Thymus (tissue), 14 donors: ENCODE measurements at places on chromosomes 2 and 18. TPM values are rescaled to one million over a fixed set of nuclear protein-coding genes. Genes with fewer than 3 reads are reported as not detected.

ZAP70 gene
- total RNA-seq, result 160 TPM

LIPT1 gene
- total RNA-seq, result 8.2 TPM

GRCh38 chr18:47250391-47251046 is 941 bp downstream of the SKOR2 start:
- no peaks in the 10 kb centered on the region for H3K4me1 ChIP-seq
- no peaks in the 10 kb centered on the region for H3K36me3 ChIP-seq
- no peak overlapping the region for H3K27ac ChIP-seq
- no peak for DNase-seq
- H3K4me3 ChIP-seq, result no peak overlapping the region

GRCh38 chr2:47905386-47906156 is 727 bp downstream of the FBXO11 start:
- peak overlapping the region; percentile 94 for H3K4me3 ChIP-seq
- no peaks in the 10 kb centered on the region for H3K36me3 ChIP-seq
- no peaks in the 10 kb centered on the region for H3K27me3 ChIP-seq
- H3K27ac ChIP-seq, result peak overlapping the region; percentile 96

DNA sequence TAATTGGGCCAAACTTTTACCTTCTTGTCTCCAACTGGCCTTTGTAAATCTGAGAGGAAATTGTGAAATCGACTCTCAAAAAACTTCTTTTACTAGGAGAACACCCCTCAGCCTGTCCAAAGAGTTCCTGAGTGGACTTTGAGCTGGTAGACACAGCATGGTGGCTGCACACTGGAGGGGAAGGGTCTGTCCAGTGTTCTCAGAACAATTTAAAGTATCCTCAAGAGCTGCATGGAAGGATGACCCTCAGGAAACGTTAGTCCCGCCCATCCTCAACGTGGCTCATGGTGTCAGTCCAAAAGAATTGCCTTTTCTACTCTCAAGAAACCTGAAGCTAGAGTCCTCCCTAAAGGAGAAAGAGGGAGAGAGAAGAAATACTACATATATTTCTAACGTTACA is 182.7 kb downstream of the EPHA4 start:
- no peaks in the 10 kb centered on the region for H3K36me3 ChIP-seq
- no peak overlapping the region for H3K27ac ChIP-seq
- H3K4me1 ChIP-seq, result no peaks in the 10 kb centered on the region
- no peak overlapping the region for H3K4me3 ChIP-seq
- H3K27me3 ChIP-seq, result no peaks in the 10 kb centered on the region
- no peak for DNase-seq

GRCh38 chr2:237116431-237116830 is 30.7 kb downstream of the COPS8 start:
- no peak for DNase-seq
- H3K27ac ChIP-seq, result no peak overlapping the region
- H3K4me1 ChIP-seq, result no peaks in the 10 kb centered on the region
- H3K4me3 ChIP-seq, result no peak overlapping the region
- no peaks in the 10 kb centered on the region for H3K36me3 ChIP-seq

- H3K36me3 ChIP-seq, result no peaks in the 10 kb centered on the region
- H3K4me3 ChIP-seq, result no peak overlapping the region
- H3K4me1 ChIP-seq, result no peaks in the 10 kb centered on the region
These were observed 529.7 kb upstream of the CDH7 start for GRCh38 chr18:65221115-65221514.

DNA sequence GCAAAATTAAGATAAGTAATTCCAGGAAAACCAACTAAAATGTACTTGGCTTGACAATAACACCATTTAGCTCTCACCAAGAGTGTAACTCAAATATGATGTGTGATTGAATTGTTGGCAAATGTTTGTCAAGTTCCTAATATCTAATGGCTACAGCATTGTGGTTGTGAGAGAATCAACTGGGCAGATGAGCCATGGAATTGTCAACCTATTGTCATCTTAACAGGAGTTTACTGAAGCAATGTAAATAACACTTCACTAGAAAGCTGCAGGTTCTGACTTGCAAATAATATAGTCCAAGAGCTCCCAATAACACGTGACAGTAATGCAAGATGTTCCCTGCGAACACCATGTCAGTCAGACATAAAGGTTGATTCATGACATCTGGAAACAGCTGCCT is 495.2 kb upstream of the MEIS1 start:
- no peaks in the 10 kb centered on the region for H3K36me3 ChIP-seq
- no peak overlapping the region for H3K4me3 ChIP-seq
- no peaks in the 10 kb centered on the region for H3K27me3 ChIP-seq
- no peaks in the 10 kb centered on the region for H3K4me1 ChIP-seq
